ENCODE measurements at places on chromosomes 3 and 15.

GRCh38 chr15:71316911-71317310, 201.6 kb downstream of the THSD4 start:
- DNase-seq: no peak

- no peak for DNase-seq
These were observed 21.3 kb upstream of the GADL1 start for GRCh38 chr3:30915782-30916181.

DNA sequence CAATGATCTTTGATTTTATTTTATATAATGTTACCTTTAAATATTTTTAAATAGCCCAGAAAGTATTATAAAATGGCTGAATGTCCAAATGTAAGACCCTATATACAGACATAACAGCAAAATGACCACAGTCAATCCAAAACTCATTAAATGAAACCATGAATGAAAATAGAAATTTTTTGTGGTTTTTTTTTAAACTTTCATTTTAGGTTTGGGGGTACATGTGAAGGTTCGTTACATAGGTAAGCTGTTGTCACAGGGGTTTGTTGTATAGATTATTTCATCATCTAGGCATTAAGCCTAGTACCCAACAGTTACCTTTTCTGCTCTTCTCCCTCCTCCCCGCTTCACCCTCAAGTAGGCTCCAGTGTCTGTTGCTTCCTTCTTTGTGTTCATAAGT, 108.8 kb downstream of the FAIM start:
- no peak for DNase-seq

GRCh38 chr3:162175878-162176277, 679.3 kb downstream of the OTOL1 start:
- no peak for DNase-seq

GRCh38 chr15:80199869-80200268, 47.1 kb downstream of the FAH start:
- no peak for DNase-seq

- DNase-seq: no peak
These were observed 212.6 kb downstream of the CDIN1 start for GRCh38 chr15:36791844-36792571.

DNA sequence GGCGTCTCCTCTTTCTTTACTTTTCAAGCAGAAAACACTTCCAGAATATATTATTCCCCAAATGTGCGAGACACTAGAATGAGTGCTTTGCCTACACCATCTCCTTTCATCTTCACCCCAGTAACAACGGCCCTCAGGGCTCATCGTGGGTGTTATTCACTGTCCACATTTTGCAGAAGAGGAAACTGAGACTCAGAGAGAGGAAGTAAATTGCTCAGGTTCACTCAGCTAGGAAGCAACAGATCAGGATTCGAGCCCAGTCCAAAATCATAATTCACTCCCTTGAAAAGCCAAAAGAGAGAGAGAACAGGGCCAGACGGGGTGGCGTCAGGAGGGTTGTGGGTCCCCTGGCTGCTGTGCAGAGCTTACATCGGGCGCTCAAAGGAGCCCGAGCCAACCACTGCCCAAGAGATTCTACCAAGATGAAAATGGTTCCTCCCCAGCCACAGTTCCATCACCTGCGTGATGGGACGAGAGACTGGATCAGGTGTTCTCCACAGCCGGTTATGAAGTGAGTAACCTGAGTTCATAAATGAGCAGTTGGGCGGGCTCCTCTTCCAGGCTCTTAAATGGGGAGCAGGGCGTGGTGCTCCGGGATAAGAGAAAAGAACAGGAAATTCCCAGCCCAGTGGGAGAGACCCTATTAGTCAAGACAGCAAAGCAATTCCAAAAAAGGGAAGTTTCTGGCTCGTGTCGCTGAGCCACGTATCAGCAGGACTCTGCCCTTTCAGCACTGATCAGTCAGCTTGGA, 48.6 kb upstream of the FLNB start:
- no peak for DNase-seq

- DNase-seq: no peak
These were observed 225.5 kb downstream of the GRM7 start for GRCh38 chr3:7086417-7086816.

DNA sequence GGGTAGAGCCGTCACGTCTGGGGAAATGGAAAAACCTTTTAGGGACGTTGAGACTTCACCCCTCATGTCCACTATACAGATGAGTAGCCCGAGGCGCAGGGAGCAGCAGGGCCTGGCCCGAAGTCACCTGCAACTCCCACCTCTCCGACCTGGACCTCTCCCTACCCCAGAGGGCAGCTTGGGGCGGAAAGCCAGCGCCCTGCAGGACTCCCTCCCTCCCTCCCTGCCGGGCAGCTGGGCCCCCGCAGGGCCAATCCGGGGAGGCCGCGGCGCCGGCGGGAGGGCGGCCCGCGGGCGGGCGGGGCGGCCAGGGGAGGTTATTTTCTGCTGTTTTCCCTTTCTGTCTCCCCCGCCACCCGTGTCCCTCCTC, 2.0 kb downstream of the WNT7A start:
- no peak for DNase-seq

- no peak for DNase-seq
These were observed 172.6 kb upstream of the CHL1 start for GRCh38 chr3:24006-24405.

GRCh38 chr3:13557417-13557816, 8.5 kb downstream of the FBLN2 start:
- no peak for DNase-seq

GRCh38 chr3:17795711-17796110, 53.3 kb upstream of the TBC1D5 start:
- DNase-seq: no peak

GRCh38 chr15:41629463-41629862, 30.7 kb upstream of the MGA start:
- no peak for DNase-seq

GRCh38 chr3:62678841-62679240, 196.4 kb downstream of the CADPS start:
- DNase-seq: no peak

DNA sequence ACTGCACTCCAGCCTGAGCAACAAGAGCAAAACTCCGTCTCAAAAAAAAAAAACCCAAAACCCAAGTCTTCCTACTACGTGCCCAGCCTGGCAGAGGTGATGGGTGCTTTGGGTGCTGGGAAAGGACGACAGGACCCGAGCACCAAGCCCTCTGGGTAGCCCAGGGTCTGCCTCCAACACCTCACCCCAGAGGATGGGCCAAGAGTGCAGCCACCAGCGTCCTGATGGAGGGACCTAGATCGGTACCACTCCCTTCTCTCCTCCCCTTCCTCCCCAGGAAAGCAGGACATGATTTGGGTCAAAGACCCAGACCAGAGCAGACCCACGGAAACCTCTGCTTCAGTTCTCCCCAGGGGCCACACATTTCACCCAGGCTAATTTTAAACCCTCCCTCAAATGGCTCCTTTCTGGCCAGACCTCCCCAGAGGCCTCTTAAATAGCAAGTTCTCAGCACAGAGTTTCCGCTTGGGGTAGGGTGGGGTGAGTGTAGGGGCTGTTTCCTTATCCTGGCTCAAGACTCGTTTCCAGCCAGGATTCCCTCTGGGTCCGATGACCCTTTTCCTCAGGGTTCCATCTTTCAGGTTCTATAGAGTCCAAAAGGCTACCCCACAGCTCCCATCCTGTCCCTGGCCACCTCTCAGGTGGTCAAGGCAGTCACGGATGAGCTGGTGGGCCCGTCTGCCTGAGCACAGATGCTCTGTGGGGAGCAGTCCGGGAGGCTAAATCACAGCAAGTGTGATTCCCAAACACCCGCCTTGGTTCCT, 20.5 kb downstream of the RBPMS2 start:
- no peak for DNase-seq

DNA sequence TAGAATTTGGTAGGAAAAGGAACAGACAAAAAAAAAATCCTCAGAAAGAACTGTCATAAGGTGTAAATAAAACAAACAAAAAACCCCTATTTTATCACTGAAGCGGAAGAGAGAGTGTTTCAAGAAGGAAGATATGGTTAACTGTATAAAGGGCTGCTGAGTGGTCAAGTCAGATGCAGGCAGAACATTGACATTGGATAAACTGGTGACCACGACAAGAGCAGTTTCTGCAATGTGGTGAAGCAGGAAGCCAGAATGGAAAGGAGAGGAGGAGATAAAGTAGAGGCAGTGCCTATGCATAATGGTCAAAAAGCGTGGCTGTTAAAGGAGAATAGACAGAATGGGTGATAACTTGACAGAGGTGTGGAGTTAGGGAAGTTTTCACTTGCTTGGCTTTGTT, 75.3 kb downstream of the CYP19A1 start:
- no peak for DNase-seq

DNA sequence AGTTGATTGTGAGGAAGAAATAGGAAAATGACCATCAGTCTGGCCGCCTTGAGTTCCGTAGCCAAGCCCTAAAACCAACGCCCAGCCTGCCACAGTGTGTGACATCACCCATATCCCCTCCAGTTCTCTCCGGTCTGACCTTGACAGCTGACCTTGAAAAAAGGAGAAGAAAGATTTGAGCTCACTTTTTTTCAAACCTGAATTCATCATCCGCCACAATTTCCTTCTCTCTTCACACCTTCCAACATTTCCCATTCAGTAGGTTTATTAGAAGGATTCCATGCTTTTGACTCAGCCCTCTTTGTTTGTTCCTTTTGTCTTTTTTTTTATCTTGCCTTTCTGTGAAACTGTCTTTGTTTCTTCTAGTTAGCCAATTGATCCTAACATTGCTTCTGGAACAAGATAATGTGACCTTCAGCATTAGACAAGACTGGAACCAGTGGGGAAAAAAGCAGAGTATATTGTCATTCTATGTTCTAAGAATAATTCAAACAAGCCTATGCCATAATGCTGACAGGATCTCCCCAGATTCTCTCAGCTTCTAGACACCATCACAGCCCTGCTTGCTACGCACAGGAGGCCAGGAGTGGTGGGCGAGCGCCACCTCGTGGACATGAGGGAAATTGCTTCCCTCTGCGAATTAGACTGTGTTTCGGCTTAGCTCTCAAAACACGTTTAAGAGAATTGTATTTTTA, 283.1 kb downstream of the FGF12 start:
- DNase-seq: peak; percentile 24

- DNase-seq: no peak
These were observed 43.8 kb downstream of the GAP43 start for GRCh38 chr3:115666920-115667737.

DNA sequence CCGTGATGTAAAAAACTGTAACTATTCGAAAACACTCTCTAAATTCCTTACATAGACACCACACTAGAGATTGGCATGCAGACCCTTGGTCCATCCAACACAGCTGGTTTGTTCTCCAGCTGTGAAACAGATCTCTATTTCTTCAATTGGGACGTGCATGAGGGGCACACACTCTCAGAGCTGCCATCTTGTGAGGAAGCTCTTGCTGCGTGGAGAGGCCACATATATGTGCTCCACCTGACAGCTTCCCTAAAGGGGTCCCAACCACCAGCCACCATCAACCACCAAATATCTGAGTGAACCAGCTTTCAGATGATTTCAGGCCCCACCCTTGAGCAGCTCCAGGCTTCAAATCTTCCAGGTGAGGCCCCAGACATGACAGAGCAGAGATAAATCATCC, 25.6 kb downstream of the SSUH2 start:
- DNase-seq: no peak

DNA sequence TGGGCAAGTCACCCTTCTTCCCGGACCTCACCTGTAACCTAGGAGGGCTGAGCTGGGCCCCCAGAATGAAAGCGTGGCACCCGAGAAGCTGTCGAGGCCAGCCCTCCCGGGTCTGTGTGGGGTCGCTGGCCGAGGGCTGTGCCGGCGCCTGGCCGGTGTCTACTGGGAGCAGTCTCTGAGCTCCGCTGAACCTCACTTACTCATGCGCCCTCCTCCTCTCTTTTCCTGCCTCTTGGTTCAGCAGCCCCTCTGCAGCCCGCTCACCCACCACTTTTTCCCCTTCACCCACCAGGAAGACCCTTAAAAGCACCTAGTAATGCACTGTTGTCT, 419 bp downstream of the HYKK start:
- no peak for DNase-seq

GRCh38 chr3:98733053-98733811, 29.9 kb upstream of the ST3GAL6 start:
- DNase-seq: peak; percentile 22

GRCh38 chr3:148330542-148330941, 367.2 kb upstream of the AGTR1 start:
- no peak for DNase-seq

DNA sequence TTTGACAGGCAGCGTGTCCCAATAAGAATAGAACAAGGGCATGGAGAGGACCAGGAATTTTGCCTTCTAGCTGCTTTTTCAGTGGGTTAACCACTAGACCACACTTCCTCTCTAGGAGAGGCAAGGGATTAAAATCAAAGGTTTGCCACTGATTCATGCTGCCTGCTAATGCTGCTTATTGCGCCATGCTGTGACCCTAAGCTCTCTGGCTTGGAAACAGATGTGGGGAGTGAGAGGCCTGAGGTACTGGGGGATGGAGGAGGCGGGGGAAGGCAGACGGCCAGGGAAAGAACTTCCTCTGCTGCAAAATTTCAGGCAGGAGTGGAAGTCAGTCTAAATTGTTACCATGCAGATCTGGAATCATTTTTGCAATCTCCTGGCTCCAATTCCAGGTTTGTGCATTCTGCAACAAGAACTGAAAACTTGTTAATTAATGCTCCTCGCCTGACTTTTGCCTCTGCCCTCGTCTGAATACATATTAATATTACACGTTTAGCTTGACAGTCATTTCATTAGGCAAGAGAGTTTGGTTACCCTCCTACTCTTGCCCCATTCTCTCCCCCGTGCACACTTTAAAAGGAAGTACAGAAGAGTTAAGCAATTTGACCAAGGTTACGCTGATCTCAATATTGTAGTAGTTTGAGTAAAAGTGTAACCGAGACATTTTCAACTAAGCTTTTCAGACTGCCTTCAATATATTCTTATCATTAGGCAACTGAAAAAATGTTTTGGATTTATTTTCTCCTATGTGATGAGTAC, 121.7 kb upstream of the SPRED1 start:
- no peak for DNase-seq

- no peak for DNase-seq
These were observed 130.6 kb upstream of the FHIT start for GRCh38 chr3:61381745-61382392.

DNA sequence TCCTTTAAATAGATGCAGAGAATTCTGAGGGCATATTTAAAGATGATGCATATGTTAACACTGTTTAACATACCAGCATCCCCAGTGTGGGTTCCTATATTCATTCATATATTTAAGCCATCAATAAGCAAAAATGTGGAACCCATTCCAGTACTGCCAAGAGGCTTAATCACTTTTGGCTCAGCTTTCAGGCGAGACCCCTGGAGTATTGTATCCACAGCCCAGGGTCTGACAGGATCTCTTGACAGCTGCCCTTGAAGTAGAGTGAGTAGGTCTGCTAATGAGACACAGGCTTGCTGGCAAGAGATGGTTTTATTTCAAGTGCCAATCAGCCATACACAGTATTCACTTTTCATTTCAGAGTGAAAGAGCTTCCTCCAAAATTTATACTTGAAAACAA, 367.3 kb downstream of the OCA2 start:
- DNase-seq: no peak

GRCh38 chr3:14286887-14287500, 108.4 kb downstream of the LSM3 start:
- DNase-seq: peak; percentile 1

DNA sequence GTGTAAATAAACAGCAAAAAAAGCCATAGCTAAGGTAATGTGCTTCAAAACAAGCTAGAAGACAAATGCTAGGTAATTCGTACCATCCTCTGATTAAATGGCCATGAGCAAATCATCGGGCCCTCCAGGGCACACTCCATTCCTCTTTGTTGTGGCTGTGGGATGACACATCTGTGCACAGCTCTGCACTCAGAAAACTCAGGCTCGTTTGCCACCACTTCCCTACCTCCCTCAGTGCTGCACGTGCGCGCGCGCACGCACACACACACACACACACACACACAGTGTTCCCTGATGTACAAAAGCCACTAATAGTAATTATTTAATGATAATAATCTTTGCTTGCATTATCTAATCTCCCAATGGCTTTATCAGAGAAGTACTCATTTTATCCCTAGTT, 336.6 kb downstream of the FEZF2 start:
- DNase-seq: no peak

Data from NCI-H187 (cell line).